Activated CD8-positive, alpha-beta T cell treated with anti-CD3 and anti-CD28 coated beads for 36 hours (primary cell): ENCODE measurements at places on chromosomes 3 and 15.
A peak's percentile ranks its signal among the peaks of the same experiment; 100 is the strongest.

DNA sequence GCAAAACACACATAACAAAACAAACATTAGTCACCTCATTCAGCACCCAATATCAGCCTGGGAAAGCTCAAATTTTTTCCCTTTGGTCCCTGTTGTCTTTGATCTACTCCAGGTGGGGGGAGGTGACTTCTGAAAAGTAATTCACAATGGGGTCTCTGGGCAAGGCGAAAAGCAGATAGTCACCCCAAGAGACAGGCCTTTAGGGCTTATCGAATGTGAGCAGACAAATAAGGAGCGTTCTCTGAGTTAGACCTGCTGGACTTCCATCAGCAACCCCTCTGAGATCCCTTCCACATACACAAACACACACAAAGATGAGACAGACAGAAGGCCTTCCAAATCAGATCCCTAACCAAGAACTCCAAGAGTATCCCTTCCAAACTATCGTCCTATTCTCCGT, 171.0 kb upstream of the SMAD3 start:
- DNase-seq, result no peak

DNA sequence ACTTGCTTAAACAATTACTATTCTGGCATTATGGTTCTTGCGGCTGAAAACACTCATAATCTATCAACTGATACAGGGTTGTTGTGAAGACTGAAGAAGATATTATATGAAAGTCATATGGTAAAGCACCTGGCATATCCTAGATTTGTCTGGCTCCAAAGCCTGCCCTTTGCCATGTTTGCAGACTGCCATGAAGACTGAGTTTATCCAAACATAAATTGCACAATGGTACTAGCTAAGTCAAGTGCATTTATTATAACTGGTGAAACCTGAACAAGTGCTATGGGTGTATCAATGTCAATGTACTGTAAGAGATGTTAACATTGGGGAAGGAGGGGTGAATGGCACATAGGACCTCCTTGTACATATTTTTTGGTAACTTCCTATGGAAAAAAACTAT, 87.4 kb upstream of the MEX3B start:
- no peak for DNase-seq

GRCh38 chr3:120145542-120146285, 51.5 kb upstream of the GSK3B start:
- DNase-seq, result peak; percentile 54

DNA sequence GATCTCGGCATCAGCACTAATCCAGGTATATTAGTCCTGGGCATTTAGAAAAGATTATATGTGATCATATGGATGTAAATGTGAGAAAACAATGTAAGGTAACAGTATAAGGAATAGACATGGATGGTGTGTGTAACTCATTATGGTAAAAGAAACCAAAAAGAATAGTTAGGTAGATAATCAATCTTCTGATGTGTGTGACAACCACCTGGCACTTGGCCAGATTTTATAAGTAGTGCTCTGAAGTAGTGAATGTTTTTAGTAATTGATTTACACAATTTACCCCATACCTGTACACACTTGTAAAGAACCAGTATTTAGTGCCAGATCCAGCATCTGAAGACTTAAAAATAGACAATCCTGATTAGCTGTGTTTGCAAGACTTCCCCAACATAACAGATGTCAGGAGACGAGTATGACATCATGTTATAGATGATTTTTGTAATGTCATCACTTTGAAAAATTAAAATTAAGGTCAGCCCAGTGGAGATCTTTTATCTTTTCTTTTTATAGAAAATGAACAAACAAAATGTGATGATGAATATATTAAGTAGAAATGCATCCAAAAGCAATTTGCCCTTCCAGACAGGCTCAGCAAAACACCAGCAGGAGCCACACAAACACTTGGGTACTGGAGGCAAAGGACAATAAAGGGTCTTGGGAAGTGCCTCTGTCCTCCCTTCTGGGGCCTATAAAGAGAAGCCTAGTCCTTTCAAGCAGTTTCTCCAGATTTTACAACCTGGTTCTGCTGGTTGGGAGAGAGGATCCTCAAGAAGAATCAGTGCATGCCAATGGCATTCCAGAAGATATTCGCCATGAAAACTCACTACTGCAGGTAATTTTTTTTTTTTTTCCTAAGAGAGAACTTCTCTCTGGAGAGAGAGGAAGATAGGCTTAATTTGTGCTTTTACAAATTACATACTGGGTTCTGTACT, 140.7 kb downstream of the MECOM start:
- DNase-seq, result no peak

GRCh38 chr15:69092159-69092558, 68.3 kb upstream of the GLCE start:
- no peak for DNase-seq

- DNase-seq, result no peak
Observed at GRCh38 chr15:68272721-68273271, 4.7 kb upstream of the FEM1B start.

- no peak for DNase-seq
Observed at GRCh38 chr3:187587076-187587475, 83.1 kb downstream of the SST start.

- no peak for DNase-seq
Observed at GRCh38 chr3:136042608-136043221, 77.2 kb downstream of the PPP2R3A start.

GRCh38 chr15:29364426-29365078, 94.9 kb upstream of the NSMCE3 start:
- DNase-seq, result no peak

DNA sequence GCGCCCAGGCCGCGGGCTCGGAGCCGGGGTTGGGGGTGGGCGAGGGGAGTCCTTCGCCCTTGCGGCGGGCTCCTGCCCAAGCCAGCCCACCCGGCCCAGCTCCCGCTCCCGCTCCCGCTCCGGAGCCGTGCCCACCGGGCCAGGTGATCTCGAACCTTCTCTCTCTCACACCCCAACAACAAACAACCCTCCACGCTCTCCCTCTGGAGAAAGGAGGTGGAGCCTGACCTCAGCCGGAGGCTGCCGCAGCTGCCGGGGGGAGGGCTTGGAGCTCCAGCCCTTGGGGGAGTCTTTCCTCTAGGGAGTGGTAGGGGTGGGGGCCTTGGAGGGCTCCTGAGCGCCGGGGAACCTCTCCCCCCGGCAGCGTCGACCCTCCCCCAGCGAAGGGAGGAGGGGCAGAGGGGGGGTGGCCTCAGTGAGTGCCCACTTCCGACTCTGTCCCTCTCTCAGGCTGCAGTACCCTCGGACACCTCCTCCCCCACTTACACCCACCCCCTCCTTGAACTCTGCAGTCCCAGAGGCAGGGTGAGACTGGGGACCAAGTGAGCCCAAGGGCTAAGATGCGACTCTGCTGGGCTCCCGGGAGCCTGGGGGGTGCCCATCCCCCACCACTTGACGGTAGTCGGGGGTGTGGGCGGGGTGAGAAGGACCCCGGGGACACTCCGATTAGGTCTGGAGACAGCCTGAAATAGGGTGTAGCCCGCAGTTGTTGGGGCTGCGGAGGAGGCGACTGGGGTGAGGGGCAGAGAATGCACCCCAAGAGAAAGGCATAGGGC, 4.4 kb upstream of the BAHD1 start:
- peak; percentile 27 for DNase-seq

DNA sequence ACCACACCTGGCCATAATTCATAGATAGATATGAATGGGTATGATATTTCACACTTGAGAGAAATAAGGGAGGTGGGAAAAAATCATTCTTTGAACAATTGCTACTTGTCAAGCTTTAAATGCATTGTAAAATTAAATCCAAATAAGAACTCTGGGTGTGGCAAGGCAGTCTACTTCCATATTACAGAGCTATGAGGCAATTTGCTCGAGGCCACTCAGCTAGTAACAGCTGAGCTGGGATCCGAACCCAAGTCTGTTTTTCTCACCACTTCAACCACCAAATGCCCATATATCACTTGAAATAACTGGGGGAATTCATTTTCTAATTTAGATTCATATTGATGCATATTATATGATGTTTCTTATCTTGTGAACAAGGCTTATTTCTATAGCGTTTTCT, 482.2 kb upstream of the ADAMTS9 start:
- DNase-seq, result no peak

DNA sequence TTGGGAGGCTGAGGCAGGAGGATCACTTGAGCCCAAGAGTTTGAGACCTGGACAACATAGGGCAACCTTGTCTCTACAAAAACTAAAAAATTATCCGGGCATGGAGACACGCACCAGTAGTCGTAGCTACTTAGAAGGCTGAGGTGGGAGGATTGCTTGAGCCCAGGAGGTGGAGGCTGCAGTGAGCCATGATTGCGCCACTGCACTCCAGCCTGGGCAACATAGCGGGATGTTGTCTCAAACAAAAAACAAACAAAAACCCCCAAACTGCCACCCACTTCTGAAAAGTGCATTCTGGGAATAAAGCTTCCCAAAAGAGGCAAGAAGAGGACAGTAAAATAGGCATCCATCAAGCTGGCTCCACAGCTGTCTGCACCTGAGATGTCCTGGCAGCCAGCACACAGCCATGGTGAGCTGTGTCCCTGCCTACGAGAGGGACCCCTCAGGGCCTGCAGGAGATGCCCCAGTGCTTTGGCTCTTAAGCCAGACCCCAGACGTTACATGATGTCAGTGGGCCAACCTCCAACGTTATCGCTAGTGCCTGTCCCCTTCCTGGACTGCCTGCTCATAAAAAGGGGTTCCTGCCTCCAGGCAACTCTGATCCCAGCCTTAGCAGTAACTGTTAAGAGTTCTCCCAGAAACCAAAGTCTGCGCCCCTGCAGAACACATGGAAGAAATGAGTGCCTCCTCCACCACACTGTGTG, 101.1 kb downstream of the LRIG1 start:
- DNase-seq, result no peak

- DNase-seq, result no peak
Observed at GRCh38 chr3:69199942-69200341, 77.5 kb upstream of the LMOD3 start.

DNA sequence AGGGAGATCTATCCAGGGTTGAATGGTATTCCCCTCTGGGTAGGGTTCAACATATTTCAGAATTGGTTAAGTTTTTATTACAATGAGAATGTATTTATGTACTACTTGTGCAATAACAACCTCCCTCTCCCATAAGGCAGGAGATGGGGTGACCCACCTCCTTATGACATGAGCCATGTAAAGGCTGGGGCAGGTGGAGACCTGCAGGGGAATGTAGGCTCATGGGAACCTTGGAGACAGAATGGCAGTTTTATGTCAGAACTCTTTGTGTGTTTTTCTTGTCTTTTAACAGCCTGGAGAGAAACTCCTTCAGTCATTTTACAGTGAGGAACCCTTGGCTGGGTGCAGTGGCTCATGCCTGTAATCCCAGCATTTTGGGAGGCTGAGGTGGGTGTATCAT, 24.6 kb upstream of the INSYN1 start:
- no peak for DNase-seq

GRCh38 chr3:42513121-42513520, 10.7 kb downstream of the VIPR1 start:
- DNase-seq, result no peak

GRCh38 chr3:119149484-119149883, 3.5 kb downstream of the TEX55 start:
- no peak for DNase-seq

DNA sequence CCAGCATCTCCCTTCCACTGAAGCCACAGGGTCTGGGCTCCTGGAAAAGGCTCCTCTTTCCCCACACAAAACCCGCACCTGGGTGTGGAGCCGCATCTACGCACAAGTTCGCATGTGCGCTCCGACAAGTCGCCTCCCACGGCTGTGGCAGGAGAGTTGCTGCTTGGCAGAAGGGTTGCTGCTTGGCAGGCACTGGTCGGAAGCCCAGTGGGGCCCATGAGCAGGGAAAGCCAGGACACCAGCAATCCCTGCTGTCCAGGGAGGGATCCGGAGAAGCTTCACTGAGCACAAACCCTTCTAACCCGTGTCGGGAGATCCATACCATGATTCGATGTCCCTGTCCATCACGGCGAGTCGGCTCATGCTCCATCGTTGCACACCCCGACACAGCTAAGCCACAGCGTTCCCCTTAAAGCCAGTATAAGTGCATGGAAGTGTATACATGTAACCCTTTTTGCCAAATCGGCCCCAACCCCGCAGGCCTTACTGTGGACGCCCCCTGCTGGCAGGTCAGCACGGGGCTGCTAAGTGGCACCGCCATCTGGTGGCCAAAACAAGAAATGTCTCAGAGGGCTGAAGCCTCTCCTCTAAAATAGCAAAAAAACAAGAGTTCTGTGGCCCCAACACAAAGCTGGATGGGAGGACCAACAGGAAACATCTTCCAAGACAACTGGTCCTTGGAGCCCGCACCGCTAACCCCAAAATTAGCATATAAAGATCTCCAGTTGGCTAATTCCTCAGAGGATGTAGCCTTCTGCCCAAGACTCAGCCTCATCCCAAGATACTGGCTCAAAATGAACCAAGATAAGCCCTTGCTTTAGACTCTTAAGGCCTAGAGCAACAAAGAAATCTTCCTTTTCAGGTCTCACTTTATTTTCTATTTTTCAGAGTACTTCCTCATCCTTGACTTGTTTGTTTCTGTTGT, 8.3 kb downstream of the ANKRD63 start:
- peak; percentile 89 for DNase-seq

GRCh38 chr15:63597038-63597790, at the start of gene FBXL22:
FBXL22 (plus strand) TSS chr15:63597387; CDS start chr15:63597393, 6 bp downstream.
- no peak for DNase-seq

DNA sequence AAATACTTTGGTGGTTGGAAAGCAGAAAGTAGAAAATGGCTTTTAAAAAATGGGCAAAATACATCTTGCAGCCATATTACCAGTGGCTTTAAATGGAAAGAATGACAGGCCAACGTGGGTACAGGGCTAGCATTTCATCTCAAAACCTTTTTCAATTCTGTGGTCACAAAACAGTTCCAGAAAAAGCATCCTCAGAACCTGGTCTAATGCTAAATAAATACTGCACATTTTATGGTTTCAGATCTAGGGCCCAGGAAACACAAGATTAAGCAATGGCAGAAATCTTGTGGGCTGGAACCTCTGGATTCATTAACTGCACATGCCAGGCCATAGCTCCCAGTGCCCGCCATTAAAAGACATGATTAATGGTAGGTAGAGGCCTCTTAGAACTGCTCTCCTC, 470.2 kb upstream of the RASGRP1 start:
- DNase-seq, result no peak

DNA sequence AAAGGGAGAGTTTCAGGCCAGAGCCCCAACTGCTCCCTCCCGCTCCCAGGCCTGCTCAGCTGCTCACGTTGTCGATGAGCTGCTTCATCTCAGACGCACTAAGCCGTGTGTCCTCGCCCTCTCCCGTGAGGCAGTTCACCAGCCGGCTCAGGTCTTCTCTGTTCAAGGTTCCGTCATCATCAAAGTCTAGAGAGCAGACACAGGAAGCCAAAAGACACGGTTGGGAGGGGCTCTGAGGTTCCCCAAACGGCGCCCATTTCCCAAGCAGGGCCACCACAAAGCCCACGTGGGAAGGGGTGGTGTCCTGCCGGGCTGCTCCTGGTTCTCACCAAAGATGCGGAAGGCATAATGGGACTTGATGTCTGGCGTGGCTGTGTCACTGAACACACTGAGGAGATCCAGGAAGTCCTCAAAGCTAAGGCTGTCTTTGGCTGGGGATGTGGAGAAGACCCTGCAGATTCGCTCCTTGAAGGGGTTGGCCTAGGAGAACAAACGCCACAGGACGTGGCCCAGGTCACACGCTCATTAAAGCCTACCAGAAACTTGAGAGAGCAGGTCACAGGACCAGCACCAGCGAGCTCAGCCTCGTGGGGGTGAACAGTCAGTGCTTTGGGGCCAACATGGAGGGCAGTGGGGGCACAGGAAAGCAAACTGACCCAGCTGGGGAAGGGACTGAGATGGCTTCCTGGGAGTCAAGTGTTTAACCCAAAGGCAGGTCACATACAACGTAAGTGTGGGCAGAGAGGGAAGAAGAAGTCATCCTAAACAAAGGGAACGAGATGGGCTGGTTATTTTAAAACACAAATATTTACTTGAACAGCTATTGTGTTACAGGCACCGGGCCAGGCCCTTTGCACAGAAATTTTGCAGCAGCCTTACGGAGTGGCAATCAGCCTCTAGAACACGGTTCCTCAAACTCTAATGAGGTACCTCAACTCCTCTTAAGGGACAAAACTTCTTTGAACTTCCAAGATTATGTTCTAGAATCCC, 2.4 kb downstream of the CIB1 start:
- peak; percentile 84 for DNase-seq
